ENCODE measurements at places on chromosomes 6 and 20.

DNA sequence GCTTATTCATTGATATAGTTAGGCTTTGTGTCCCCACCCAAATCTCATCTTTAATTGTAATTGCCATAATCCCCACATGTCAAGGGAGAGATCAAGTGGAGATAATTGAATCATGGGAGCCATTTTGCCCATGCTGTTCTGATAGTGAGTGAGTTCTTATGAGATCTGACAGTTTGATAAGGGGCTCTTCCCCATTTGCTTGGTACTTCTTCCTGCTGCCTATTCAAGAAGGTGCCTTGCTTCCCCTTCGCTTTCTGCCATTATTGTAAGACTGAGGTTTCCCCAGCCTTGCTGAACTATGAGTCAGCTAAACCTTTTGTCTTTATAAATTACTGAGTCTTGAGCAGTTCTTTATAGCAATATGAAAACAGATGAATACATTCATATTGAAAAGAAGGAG, 45.6 kb downstream of the CENPW start:
- no peak for DNase-seq

DNA sequence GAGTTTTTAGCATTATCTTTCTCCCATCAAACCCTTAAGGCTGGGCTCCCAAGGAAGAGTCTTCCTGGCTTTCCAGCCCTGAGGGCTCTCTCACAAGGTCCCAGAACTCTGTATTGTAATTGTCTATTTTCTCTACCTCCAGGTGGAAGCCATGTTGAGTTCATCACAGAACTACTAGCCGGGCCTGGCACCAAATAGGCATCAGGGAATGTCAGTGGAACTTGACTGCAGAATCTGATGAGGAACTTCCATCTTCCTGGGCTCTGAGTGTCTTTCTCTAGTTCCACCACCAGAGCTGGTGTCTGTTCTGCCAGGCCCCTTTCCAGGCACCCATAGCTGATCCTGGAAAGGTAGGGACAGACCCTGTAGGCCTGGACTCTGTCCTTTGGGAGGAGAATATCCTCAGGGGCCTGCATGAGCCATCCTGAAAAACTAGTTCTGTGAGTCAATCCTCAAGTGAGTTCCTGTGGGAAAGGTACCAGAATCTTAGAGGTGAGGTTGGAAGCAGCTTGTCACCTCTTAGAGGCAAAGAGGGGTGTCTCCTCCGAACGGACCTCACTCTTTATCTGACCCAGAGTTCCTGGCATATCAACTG, 11.1 kb upstream of the TOP1 start:
- DNase-seq: no peak

DNA sequence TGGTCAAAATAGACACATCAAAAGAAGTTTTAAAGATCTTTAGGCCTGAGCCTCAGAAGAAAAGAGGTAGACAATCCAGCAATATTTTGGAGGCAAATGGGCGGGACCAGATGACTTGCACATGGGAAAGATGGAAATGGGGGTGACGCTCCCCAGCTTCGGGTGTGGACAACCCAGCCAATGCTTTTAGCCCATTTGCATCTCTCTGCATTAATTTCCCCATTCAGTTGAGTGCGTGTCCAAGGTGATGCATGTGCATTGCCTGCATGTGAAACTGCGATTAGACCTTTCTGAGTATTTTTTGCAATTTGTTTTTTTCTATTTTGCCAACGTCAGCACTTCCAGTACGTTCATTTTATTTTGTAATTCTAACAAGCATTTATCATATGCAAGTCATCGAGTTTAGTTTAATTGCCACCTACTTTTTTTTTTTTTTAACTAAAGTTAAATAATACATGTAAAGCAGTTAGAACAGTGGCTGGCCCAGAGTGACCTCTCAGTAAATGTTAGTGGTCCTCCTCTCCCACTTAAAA, 24.2 kb downstream of the PDRG1 start:
- DNase-seq: no peak

DNA sequence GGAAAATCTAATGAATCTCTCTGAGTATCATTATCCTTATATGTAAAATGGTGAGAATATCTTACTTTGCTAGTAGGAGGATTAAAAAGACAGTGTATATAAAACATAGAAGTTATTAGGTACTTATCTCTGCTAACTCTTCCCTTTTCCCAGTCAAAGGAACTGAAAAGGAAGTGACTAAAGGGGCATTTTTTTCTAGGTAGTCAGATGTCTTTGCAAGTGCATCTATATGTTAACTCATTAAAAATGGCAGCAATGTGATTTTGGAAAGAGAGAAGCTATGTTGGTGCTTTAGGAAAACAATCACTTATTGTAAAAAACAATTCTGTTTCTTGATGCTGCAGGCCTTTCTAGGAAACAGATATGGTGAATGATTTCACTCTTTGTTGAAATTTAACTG, 180.9 kb downstream of the SAMD5 start:
- DNase-seq: no peak

DNA sequence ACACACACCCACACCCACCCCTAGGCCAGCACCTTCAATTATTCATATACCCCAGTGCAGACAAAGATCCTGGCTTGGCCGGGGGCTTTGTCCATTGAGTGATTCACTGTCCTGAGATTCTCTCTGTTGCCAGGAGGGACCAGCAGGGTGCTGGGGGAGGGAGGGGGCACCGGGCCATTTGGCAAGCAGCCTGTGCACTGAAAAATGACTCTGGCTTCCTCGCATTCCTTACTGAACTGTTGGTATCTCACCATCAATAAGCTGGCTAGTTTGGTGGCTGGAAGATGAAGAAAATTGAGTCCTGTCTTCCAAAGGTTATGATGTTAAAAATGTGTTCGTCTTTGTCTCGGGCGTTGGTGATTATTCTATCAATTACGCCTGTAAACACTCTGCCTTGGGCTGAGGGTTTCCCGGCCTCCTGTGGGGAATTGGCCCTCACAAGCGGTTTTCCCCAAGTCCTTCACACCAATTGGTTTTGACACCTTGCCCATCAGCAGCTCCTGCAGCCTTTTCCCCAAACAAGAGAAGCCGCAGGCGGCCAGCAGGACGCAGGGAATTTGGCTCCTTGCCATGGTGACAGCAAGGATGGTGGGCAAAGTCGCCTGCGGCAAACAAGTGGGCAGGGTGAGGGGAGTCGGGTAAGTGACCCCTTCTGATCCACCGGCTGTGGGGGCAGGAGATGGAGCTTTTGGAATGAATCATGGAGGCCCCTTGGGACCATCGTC, 4.9 kb downstream of the VSTM2L start:
- no peak for DNase-seq

GRCh38 chr20:53202777-53203176, 230.6 kb downstream of the TSHZ2 start:
- no peak for DNase-seq

DNA sequence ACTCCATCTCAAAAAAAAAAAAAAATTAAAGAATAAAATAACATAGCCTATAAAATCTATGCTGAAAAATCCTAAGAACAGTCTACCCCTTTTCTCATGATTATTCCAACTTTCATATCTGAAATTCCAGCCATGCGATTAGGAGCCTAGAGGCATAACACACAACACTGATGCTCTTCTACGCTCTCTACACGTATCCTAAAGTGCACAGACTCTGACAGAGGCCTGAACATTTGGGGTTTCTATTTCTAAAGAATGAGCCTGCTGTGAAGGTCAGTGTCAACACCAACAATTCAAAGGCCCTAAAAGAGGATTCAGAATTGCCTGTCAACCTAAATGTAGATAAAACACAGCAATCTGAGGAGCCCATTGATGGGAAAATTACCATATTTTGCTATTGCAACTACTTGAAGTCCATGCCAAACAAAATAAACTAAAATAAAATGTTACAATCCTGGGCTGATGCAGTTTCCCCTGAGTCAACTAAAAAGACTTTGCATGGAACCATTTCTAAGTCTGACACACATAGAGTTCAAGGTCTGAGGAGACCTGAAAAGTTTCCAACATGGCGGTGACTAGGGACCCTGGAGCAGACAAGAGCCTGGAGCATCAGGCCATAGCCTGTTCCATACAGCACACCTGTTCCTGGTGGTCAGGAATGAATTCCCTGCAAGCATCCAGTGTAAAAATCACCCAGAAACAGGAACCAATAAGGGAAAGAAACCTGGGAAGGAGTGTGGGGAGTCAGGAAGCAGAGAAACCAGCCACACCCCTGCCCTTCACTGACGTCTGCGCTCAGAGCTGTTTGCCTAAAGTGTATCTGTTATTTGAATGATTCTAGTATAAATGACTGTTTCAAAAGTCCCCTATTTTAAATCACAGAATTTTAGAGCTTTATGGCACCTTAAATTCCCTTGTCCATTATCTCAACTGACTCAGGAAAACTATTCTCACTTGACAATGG, 11.8 kb downstream of the NINL start:
- no peak for DNase-seq

GRCh38 chr6:169805242-169805838, 53.9 kb downstream of the ERMARD start:
- DNase-seq: no peak

DNA sequence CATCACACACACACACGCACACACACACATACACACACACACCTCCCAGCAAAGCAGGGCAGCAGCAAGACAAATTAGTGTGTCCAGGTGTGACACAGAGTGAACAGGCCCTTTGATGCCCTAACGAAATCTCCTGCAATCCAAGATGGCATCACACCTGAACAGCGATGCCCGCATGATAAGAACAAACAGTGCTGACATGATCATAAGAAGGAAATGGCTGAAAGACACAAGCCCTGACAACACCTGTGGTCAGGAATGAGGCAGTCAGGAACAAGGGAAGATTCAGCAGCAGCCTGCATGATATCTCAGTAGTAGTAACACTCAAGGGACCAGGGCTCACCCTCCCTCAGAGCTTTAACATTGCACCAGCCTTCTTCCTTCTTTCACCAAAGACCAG, 156.9 kb downstream of the FAXC start:
- DNase-seq: no peak

DNA sequence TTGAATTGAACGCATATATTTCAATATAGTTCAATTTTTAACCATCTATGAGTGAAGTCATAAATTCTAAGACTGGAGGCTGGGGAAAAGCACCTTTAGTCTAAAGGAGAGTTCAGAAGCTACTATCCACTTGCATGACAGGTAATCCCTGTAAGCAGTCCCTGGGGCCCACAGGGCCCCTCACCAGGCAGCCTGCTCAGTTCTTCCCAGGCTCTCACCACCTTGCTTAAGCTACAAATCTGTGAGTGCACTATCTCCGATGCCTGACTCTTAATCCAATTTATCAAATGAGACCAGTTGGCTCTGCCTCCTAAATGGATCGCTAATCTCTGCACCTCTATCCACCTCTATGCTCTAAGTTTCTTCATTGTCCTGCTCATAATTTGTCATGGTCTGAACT, 413.8 kb downstream of the PTPRT start:
- no peak for DNase-seq

DNA sequence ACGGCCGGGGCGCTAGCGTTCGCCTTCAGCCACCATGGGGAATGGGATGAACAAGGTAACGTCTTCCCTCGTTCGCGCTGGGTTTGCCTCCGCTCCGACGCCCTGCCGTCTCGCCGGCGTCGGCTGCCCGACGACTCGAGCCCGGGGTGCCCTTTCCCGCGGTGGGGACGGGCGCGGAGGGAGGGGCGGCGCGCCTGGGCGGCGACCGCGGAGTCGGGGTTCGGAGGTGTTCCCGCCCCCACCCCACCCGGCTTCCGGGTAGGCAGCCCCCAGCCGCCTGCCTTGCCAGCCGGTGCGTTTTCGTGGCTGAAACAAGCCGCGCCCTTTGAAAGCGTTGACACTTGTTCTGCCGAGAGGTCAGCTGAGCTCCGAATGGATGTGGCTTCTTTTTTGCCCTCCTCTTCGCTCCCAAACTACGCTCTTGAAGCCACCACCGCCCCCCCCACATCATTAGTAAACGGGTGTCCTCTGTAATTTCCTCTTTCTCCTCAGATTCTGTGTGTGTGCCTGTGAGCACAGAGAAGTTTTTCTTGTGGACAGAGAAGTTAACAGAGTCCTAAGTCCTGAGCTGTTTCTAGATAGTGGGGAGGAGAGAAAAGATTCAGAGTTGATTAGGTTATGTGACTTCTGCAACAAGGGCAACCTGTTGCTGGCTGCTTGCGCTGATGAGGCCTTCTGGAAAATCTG, 362 bp downstream of the DUSP22 start:
- peak; percentile 70 for DNase-seq

DNA sequence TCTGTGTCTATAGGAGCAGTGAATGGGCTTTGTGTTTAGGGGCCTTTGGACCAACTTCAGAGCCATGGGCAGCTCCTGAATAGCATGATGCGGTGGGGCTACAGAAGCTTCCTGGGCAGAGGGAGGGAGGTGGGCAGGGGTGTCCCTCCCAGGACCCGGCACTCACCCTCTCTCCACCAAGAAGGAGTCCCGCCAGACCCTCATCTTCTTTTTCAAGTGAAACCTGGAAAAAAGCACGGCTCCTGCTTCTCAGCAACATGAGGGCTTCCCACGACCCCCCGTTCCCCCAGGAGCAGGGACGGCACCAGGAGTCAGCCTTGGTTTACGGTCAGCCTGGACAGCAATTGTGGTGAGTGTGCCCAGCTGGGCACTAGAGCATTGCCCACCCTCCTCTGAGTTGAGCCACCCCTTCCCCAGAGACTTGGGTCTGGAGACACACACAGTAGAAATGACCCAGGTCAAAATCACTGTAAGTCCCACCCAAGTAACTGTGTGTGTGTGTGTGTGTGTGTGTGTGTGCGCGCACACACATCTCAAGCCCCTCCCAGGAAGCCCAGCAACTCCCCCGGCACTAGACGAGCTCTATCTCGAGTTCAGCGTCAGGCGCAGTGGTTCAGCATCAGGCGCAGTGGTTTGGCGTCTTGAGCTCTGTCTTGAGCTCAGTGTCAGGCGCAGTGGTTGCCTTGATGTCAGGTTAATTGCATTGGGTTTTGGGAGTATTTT, 108.2 kb downstream of the SULF2 start:
- DNase-seq: no peak

- DNase-seq: no peak
These were observed 24.7 kb downstream of the MYT1 start for GRCh38 chr20:64188682-64189529.
